ENCODE measurements at places on chromosomes 5 and 9.

GRCh38 chr5:35656721-35657120, 39.1 kb downstream of the SPEF2 start:
- no peak for DNase-seq

- DNase-seq = peak; percentile 84
Observed at GRCh38 chr9:127776195-127776923, 2.1 kb downstream of the SH2D3C start.

DNA sequence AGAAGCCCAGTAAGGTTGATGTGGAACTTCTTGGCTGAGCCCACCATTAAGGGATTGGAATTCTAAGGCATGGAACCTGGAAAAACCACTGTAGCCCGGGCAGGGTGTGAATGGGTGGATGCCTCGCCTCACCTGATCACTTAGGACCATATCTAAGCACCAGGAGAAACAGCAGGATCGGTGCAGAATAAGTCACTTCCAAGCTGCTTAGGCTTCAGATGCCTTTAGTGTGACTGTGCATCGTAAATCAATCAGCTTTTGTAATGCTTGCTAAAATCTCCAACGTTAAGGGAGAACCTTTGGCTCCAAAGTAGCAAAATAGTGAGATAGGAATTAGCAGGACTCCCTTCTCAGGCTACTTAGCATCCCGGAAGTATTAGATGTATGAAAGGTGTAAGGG, 103.9 kb upstream of the MEGF10 start:
- DNase-seq = no peak

DNA sequence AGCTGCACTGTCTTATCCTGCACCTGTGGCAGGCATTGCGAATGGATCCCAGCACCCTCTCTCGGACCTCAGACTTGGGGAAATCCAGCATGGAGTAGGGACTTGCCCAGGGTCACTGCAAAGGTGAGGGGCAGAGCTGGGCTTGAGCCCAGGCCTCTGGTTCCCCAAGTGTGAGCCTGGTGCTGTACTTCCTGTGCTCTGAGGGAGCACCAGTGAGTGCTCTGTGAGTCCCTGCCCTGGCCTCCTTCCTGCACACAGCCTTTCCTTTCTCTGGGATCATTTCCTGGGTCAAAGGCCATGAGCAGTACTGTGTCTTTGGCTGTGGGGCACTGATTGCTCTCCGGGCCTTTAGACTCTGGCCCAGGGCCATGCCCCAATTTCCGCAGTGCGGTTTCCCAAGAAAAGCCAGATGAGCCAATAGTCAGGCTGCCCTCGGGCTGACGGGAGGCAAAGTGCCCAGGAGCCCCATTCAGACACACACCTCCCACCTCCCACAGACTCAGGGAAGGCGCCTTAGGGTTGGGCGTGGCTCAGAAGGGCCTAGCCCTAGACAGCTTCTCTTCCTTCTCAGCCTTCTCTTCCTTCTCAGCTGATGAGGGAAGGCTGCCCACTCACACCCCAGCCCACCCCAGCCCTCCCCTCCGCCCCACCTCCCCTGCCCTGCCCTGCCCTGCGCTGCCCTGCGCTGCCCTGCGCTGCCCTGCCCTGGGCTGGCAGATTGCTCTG, 23.3 kb upstream of the TRIM14 start:
- no peak for DNase-seq

GRCh38 chr5:78908173-78909061, 76.7 kb downstream of the ARSB start:
- peak; percentile 78 for DNase-seq

DNA sequence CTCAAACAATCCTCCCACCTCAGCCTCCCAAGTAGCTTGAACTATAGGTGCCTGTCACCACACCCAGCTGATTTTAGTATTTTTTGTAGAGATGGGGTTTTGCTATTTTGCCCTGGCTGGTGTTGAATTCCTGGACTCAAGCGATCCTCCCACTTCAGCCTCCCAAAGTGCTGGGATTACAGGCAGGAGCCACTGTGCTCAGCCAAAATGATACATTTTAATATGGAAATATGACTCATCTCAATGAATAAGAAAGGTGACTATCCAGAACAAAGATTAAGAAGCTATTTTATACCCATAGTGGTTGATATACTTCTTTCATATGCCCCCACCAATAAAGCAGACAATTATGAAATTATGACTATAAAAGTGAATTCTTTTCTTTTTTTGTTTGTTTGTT, 166.2 kb downstream of the NFIB start:
- DNase-seq = no peak

DNA sequence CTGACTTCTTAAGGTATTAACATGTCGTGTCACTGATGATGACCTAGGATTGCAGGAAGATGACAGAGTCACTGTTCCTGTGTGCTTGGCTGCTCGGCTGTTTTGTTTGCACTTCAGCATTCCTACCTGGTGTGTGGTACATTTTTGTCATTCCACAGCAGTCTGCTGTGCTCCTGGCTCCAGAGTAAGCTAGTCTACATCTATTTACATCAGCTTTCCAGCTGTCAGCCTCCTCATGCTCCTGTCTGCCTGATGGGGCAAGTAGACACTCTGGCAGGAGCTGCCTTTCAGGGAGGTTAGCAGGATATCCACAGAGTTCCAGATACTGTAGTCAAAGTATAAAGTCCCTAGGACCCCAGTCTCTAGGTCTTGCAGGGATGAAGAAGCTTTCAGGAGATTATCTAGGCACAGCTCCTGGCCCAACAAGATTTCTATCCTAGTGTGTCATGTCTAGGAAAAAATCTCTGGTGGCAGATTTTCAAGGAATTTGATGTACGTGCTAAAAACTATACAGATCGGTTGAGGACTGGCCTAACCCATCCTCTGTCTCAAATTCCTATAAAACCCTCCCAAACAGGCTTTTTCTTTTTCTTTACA, 28.4 kb downstream of the RUSC2 start:
- no peak for DNase-seq

DNA sequence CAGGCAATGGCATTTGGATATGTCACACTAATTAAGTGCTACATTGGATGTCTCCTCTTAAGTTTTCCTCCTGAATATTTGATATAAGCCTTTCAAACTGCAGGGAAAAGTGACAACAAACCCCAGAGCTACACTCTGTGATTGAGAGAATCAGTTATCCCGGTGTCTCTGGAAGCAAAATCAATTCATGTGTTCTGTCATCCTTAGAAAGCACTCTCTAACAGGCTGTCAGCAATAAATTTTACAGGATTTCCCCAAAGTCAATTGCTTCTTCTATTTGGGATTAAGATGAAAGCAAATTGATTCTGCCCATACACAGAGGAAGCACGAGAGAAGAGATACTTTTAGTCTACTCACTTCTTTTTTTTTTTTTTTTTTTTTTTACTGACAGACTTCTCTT, 332.4 kb downstream of the CDH18 start:
- DNase-seq = no peak

- DNase-seq = no peak
Observed at GRCh38 chr5:111680737-111681413, 76.1 kb downstream of the NREP start.

DNA sequence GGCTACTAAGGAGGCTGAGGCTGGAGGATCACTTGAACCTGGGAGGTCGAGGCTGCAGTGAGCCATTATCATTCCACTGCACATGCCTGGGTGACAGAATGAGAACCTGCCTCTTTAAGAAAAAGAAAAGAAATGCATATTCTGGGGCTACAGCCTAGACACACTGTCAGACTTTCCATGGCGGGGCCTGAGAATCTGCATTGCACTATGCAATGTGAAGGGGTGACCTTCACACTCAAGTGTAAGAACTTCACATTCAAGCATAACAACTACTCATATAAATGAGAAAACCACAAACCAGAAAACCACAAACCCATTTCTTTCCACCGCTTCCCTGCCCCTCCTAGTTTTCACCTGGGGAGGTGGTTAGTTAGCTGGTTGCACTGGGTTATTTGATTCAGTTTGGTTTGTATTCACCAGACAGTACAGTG, 18.0 kb upstream of the FBP2 start:
- no peak for DNase-seq

DNA sequence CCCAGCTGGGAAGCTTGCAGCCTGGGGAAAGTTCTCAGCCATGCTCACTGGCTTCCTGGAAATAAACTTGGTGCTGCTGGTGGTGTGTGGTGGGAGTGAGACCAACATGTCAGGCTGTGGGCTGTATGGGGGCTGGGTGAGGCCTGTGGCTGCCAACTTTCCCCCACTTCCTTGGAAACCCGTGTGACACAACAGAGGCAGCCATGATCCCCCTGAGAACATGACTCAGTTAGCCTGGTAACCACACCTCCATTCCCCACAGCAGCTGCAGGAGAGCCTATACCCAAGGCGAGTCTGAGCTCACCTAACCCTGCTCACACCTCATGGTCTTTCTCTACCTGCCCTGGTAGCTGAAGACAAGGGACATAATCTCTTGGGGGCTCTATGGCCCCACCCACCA, 72.7 kb upstream of the RGMB start:
- DNase-seq = no peak

- peak; percentile 28 for DNase-seq
Observed at GRCh38 chr5:126354858-126355731, 68.1 kb upstream of the GRAMD2B start.

DNA sequence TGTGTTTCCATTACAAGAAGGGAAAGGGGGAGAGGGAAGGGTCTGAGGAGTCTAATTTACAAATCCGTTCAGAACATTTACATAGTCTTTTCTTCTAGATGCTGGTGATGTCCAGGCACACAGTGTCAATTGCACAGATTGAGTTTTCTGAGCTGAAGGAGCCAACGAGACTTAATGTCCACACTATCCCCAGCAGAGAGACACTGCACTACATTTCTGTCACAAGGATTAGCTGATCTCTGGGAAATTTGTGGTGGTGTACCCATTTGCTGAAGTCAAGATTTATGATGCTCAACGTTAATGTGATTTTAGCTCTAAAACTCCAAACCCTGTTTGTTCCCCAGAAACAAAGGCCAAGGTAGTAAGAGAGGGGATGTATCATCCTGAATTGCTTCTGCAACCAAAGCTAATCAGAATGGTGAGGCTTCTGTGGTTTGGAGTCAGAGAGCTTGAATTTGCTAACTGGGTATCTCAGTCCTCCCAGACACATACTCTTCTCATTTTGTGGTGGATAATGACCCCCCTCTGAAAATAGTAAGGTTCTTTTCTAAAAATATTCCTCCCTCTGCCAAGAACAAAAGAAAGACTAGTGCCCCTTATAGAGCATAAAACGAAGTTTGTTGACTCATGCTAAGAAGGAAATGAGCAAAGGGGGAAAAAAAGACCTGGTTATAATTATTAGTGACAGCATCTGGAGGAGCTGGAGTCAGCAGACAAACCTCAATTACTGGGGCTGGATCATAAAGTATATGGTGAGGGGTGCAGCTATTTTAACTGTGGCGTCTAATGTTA, 416.9 kb downstream of the PSAT1 start:
- peak; percentile 30 for DNase-seq

DNA sequence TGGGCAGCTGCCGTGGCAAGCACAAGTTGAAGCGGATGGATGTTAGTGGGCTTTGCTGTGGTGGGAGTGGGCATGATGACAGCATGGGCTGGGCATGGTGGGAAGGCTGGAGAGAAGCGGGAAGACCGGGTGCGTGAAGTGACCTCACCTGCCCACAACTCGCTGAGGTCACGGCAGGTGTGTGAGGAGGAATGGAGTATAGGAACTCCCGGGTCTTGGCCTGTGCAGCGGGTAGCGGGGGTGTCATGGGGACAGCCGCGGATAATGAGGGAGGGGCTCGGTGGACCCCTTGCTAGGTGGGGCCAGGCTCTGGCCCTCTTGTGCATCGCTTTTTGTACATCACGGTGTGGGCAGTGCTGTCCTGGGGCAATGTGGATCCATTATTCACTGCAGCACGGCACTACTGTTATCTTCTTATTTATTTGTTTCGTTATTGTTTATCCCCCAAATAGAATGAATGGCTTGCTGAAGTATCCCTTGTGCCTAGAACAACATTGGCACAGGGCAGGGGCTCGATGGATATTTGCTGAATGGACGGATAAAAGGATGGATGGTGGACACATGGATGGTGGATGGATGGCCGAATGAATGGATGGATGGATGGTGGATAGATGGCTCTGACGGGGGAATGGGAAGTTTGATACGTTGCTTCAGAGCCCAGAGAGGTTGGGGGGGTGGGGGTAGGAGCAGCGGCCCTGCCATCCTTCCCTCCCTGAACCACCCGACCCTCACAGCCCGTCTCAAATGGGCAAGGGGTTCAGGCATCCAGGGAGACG, 14.6 kb downstream of the PROP1 start:
- no peak for DNase-seq

DNA sequence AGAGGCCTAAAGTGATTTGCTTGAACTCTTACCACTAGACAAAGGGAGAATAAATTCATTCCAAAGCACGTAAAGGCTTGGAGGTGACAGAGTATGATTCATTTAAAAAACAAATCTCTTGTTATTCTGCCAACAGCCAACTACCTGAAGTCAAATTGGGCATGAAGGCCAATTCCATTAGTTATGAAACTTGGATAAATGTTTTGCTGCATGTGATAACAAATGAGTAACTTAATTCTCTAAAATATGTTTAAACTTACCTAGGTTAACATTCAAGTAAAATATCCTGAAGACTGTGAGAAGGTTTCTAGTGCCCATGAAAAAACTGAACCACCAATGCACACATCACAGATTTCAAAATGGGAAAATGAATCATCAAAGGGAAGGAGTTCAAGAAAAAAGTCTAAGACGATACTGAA, 120.1 kb upstream of the TSLP start:
- no peak for DNase-seq

- no peak for DNase-seq
Observed at GRCh38 chr5:169089343-169089742, 211.6 kb downstream of the SLIT3 start.

- DNase-seq = no peak
Observed at GRCh38 chr9:94713436-94714215, 12.9 kb upstream of the AOPEP start.

- DNase-seq = no peak
Observed at GRCh38 chr5:39102684-39103155, 28.5 kb upstream of the RICTOR start.

DNA sequence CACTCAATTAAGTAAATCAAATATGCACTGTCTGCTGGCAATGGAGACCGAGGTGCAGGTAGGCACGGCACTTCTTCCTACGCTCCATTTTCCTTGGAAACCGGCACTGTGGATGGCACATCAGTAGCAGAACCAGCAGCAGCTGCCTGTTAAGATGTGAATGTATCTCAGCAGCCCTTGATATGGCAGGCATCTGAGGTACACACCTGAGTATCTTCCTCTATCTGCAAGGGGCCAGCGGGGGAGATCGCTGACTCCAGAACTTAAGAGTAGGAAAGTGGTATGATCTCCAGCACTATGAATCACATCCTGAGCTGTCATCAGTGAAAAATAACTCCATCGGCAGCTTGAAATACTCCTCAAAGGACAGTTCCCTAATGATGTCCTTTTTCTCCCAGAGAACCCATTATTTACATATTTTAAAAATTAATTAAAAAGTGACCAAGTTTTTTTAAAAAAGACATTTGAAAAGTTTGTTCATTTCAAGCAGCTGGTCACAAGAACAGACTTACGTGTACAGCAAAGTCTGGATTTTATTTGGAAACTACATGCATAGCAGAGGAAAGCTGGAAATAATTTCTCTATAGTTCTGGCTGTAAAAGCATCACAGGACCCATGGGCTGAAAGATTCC, 97.1 kb downstream of the ADAMTS12 start:
- no peak for DNase-seq

GRCh38 chr9:120854596-120855327, 12.0 kb upstream of the PSMD5 start:
- DNase-seq = no peak

GRCh38 chr9:135169709-135170226, 82.3 kb downstream of the OLFM1 start:
- DNase-seq = no peak

GRCh38 chr9:98380065-98380681, 124.7 kb upstream of the TBC1D2 start:
- no peak for DNase-seq
